ENCODE measurements at places on chromosomes 7 and 10.

DNA sequence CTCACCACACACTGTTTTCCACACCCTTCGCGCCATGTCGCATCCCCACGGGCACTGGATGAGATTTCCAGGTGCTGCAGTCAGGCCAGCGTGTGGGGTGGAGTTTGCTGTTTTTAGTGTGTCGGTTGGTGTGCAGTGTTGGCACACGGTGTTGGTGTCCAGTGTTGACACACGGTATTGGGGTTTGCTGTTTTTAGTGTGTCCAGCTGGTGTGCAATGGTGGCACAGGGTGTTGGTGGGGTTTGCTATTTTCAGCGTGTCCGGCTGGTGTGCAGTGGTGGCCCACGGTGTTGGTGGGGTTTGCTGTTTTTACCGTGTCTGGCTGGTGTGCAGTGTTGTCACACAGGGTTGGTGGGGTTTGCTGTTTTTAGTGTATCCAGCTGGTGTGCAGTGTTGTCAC, 20.1 kb upstream of the PRKAR1B start:
- no peak for DNase-seq

DNA sequence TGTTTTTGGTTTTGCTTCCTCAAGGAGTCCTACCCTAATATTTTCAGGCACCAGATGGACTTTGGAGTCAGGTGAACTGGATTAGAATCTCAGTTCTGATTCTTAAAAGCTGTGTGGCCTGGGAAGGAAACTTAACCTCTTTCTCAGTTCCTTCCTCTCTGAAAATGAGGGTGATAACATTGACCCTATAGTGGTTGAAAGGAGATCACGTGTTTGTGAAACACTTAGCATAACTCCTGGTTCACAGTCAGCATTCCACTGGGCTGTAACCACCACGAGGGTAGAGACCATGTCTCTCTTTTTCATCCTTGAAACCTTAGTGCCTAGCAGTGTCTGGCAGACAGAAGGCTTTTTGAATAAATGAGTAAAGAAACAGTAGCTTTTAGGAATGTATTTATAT, 16.7 kb downstream of the LSMEM1 start:
- DNase-seq, result no peak

- DNase-seq, result no peak
Observed at GRCh38 chr7:157694376-157694665, 357.5 kb downstream of the DNAJB6 start.

DNA sequence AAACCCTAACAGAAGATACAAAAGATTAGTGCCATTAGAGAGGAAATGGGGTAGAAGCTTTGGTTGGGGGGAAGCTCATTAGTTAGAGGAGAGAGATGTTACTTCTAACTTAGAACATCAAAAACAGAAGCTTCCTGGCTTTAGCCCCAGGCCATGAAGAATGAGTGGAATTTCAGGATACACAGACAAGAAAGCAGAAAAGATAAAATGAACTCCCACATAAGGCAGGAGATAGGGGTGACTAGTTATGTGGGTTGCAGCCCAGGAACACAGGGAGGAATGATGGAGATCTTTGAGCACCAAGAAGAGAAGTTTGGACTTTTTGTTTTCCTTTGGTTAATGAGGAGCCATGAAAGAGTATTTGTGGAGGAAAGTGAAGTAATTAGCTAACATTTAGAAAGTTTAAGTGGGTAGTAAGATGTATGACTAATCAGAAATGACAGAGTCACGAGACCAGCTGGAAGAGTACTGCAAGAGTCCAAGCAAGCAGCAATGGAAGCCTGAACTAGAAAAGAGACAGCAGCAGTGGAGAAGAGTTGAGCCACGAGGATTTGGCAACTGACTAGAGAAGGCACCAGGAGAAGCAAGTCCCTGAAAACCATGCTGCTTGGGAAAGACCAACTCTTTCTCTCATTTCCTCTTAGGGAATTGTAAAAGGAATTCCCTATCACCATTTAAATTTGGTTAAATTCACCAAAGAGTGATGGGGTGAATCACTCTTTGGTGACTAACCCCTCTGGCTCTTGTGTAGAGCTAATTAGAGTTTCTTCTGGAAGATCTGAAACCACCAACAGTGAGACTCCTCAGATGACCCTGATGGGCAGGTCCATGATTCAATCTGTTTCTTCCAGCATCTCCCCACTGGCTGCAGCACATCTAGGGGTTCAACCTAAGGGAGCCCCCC, 131.9 kb downstream of the KCNMA1 start:
- no peak for DNase-seq

- DNase-seq, result no peak
Observed at GRCh38 chr10:108095932-108096925, 931.7 kb upstream of the SORCS1 start.

GRCh38 chr7:30831227-30831626, 60.0 kb downstream of the MINDY4 start:
- no peak for DNase-seq
